Left lung (tissue), 14 donors: ENCODE measurements at places on chromosomes 6 and 20. TPM values are rescaled to one million over a fixed set of nuclear protein-coding genes. Genes with fewer than 3 reads are reported as not detected.
A peak's percentile ranks its signal among the peaks of the same experiment; 100 is the strongest.

The IMPG1 gene
- total RNA-seq, result not detected

DNA sequence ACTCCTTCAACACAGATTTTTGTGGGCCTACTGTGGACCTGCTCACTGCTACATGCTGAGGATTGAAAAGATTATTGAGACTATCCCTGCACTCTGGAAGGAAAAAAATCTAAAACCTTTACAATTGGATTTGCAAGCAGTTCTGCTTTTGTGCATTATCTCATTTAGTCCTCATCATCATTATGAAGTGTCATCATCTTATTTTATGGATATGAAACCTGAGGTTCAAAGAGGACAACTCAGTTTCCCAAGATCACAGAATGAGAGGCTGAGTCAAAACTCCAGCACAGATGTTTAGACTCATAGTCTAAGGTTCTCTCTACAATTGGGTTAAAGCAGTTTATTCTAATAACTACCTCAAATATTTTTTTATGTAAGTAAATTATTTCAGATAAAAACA lies 160.2 kb upstream of the MARCKS start:
- DNase-seq, result no peak

GRCh38 chr6:157984686-157985225 lies 3.1 kb downstream of the SYNJ2 start:
- DNase-seq, result no peak

GRCh38 chr20:62243906-62244515 lies 5.7 kb downstream of the OSBPL2 start:
- no peak for DNase-seq

DNA sequence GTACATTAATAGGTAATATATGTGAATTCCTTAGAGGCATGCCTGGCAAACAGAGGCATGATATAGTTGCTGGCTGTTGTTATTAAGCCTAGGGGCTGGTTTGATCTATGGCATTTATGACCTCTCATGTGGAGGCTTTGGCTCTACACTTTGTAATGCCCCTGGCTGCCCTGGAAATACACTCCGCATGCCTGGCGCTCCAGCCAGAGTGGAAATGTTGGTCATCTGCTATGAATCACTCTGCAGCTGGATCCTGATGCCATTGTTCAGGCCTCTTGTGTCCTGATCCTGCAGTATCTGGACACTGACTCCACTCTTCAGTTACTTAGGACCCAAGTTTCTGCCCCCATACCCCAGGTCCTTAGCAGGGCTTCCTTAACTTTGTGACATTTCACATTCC lies 200.5 kb upstream of the PCSK2 start:
- DNase-seq, result no peak

GRCh38 chr6:78397499-78397898 lies 469.9 kb upstream of the IRAK1BP1 start:
- no peak for DNase-seq

The PRICKLE4 gene
- 13.1 TPM for total RNA-seq

GRCh38 chr6:7640607-7641577 lies 50.9 kb downstream of the SNRNP48 start:
- DNase-seq, result no peak

DNA sequence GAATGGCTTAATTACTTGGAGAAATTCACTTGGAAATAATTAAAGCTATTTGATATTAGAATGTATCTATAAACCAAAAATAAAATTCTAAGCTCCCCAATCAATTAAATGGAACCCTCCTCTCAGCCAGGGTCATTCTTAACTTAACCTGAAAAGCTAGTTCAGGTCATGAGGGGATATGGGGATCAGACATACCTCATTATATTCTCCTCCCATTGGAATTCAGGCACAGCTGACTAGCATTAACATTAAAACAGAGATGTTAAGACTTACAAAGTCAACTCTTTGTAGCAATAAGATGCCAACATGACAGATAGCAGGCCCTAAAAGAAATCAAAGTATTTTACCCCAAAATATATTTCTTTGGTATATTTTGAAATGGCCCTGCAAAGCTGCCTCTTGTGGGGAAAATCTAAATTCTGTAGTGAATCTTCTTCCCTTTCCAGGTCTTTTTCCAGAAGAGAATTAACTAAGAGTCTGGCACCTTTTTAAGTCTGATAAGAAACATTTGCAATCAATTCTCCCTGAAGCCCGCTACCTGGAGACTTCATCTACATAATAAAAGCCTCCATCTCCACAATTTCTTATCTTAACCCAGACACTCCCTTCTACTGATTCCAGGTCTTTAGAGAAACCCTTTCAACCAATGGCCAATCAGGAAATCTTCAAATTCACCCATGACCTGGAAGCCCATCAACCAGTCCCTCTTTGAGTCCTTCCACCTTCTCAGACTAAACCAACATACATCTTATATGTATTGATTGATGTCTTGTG lies 231.2 kb downstream of the ADGB start:
- no peak for DNase-seq

GRCh38 chr20:48760403-48760983 lies 67.3 kb downstream of the PREX1 start:
- no peak for DNase-seq

DNA sequence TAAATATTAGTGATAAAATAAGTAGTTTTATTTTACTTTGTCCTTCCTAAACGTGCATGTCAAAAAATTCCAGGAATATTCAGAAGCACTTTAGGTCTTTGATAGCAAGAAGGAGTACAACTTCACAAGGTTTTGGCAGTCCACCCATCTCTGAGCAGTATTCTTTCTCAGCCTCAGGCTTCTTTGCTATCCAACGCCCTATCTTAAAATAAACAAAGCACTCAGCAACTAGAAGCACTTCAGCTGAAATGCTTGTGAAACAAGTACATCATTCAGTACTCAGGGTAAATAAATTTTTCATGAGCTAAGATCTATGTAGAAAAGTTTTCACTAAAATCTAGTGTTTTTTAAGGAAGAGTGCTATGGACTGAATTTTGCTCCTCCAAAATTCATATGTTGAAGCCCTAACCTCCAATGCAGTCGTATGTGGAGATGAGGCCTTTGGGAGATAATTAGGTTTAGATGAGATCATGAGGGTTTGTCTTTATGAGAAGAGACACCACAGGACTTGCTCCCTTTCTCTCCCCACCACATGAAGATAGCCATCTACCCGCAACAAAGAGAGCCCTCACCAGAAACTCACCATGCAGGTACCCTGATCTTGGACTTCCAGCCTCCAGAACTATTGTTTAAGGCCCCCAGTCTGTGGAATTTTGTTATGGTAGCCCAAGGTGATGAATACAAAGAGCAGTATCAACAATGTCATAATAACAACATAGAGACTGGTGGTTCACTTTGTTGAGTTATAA lies 539.1 kb downstream of the TFAP2A start:
- DNase-seq, result no peak

DNA sequence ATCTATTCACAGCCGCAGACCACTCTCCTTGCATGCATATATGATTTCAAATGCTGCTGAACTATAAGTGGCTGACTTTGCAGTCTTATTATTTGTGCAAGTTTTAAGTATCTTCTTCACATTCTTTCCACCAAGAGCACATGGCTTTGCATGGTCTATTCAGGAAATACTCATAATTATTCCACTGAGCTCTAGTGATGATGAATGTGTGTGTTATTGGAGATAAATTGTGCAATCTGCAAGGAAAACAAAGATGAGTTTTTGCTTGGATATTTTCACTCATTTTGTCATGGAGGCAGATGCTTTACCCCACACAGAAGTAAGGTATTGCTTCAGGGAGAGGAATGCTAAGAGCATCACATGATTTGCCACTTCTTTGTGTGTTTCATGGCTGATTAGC lies 764.6 kb downstream of the TBC1D32 start:
- no peak for DNase-seq

DNA sequence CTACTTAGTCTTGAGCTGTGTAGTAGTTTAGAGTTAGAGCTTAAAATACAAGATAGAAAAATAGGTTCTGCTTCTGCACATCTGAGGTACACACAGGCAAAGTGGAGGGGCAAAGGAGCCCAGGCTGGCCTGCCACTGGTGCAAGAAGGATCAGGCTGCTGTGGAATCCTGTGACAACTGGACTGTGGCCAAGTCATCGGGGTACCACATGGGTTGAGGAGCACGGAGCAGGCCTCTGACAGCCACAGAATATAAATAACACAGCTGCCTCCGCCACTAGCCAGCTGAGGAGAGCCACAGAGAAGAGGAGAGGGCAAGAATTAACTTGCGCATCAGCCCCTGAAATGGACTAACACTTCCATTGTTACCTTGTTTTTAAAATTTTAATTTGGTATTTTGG lies 206.0 kb upstream of the MARCKS start:
- DNase-seq, result no peak

- no peak for DNase-seq
These were observed 82.3 kb upstream of the FRMD1 start for GRCh38 chr6:168161371-168161750.

- DNase-seq, result no peak
These were observed 72.4 kb downstream of the SHLD1 start for GRCh38 chr20:5822569-5822968.

- peak; percentile 49 for DNase-seq
These were observed 34.1 kb downstream of the CEBPB start for GRCh38 chr20:50224531-50225255.

The HTR1E gene
- total RNA-seq, result not detected

- DNase-seq, result no peak
These were observed 242.7 kb downstream of the CLIC5 start for GRCh38 chr6:45772886-45773495.
